ENCODE measurements at places on chromosomes 1 and 21. TPM values are rescaled to one million over a fixed set of nuclear protein-coding genes. Genes with fewer than 3 reads are reported as not detected.

The ROR1 gene
- total RNA-seq = 2.9 TPM

The NBPF10 gene
- 2.1 TPM for total RNA-seq

The ZNF695 gene
- 0.86 TPM for total RNA-seq

GRCh38 chr1:60988891-60989290, 93.5 kb upstream of the NFIA start:
- ATAC-seq = no peak

- peak; percentile 74 for ATAC-seq
Observed at GRCh38 chr1:207919523-207920170, 8.7 kb upstream of the CD34 start.

The CFHR1 gene
- 0.38 TPM for total RNA-seq

The CD52 gene
- 0.76 TPM for total RNA-seq

DNA sequence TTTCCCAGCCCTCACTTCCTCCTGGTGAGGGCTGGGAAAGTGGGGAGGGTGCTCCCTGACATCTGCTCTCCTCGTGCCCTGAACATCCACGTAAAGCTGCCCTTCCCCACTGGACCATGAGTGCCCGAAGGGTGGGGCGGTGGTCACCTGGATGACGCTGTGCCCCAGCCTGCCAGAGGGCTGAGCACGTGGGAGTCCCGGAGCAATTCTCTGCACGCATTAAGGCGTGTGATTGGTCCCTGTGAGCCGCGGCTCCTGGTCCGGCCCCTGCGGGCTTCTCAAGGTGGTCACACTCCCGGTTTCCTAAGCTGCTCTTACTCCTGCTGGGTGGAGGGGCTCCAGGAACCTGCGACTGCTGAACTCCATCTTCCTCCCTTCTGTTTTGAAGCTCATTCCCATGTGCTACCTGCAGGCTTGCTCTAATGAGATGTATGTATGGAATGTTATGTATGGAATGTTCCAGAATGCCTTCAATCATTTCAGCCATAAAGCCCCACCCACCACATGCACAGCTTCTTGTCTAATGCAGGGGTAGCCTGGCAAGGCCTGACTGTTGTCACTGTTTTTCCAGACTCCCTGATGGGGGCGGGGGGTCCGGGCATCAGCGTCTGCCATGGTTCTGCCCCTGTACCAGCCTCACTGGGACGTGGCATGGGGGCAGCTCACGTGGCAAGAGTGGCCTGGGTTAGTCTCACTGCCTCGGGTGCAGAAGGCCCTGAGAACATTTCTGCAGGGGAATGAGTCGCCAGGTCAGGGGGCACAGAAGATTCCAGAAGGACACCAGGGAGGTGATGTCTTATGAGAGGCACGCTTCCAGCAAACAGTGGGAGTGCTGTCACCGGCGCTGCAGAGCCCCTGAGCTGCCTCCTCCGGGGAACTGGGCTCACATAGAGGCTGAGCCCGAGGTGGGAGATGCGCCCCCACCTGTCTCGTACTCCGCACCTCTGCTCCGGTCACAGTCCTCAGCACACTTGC, 19.4 kb downstream of the KRTAP10-1 start:
- ATAC-seq = no peak

The BTBD8 gene
- total RNA-seq = 43.5 TPM

The TFF3 gene
- total RNA-seq = 0.29 TPM

DNA sequence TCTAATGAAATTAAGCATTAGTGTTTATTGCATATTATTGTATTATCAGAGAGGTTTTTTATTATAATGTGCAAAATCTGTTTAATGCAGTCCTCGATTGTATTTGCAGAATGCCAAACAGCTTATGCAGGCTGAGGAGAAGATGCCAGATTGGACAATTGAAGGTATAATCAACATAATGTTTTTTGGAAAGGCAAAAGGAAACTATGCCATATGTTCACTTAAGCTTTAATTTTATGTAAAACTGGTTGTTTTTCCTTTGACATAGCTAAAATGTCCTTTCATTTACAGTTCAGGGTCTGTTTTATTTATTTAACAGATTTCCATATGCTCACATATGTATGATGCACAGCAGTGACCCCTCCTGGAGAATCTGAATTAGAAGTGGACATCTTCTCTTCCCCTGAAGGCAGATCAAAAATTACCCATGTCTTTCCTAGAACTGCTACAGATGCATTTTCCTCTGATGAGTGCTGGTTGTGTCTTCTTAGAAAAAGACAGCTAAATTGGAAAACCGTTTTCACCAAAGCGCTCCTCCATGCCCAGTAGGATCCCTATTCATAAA, 143.5 kb upstream of the USH2A start:
- ATAC-seq = no peak

The SF3B4 gene
- total RNA-seq = 37.8 TPM

DNA sequence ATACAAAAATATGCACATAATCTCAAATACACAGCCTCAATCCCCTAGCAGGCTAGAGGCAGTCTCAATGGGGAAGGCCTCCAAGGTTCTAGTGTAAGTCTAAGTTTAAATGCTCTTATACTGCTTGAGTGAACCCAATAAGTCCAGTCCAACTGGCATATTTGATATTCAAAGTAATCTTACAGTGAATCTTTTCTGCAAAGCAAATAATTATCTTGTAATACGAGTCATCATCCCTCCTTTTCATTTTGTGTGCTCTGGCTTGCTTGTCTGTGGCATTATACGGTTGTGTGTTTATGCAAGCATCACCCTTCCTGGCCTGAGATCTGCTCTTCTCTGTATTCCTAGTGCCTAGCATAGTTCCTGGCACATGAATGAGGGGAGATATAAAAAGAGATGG, 166.9 kb upstream of the HMGB4 start:
- ATAC-seq = peak; percentile 11

GRCh38 chr1:121483961-121484424, 299.2 kb downstream of the SRGAP2C start:
- ATAC-seq = peak; percentile 99

- no peak for ATAC-seq
Observed at GRCh38 chr1:52288286-52288685, 77.7 kb downstream of the CC2D1B start.

The FAM229A gene
- 5.0 TPM for total RNA-seq

Measured in motor neuron (in vitro differentiated cells).